Thoracic aorta (tissue), 2 donors: ENCODE measurements at places on chromosomes 6 and 20. TPM values are rescaled to one million over a fixed set of nuclear protein-coding genes. Genes with fewer than 3 reads are reported as not detected.

Gene HLA-DQB2
- total RNA-seq = 2.4 TPM

Gene ETV7
- total RNA-seq = 5.4 TPM

Gene NHSL1
- 9.7 TPM for total RNA-seq

Gene LY6G5C
- not detected for total RNA-seq

Gene MYH7B
- total RNA-seq = 0.27 TPM

Gene PLG
- not detected for total RNA-seq

Gene SULF2
- total RNA-seq = 39.0 TPM

Gene MCCD1
- not detected for total RNA-seq

Gene PSORS1C2
- not detected for total RNA-seq

Gene FAXC
- total RNA-seq = 0.99 TPM

Gene TULP1
- total RNA-seq = not detected

Gene SFT2D1
- 27.9 TPM for total RNA-seq

Gene TAGAP
- total RNA-seq = 6.2 TPM

Gene TFAP2B
- total RNA-seq = 2.5 TPM

Gene TCP1
- total RNA-seq = 138 TPM

Gene SFTA2
- total RNA-seq = not detected

Gene CD93
- total RNA-seq = 163 TPM

Gene SLC17A1
- not detected for total RNA-seq

Gene PPP1R18
- 65.7 TPM for total RNA-seq

Gene SRC
- 80.3 TPM for total RNA-seq

Gene CAGE1
- not detected for total RNA-seq

Gene MUC21
- total RNA-seq = not detected
